ENCODE measurements at places on chromosomes 1 and 21. TPM values are rescaled to one million over a fixed set of nuclear protein-coding genes. Genes with fewer than 3 reads are reported as not detected.

The BNIPL gene
- polyA plus RNA-seq = 1.1 TPM

The LRRC38 gene
- polyA plus RNA-seq = 31.8 TPM

DNA sequence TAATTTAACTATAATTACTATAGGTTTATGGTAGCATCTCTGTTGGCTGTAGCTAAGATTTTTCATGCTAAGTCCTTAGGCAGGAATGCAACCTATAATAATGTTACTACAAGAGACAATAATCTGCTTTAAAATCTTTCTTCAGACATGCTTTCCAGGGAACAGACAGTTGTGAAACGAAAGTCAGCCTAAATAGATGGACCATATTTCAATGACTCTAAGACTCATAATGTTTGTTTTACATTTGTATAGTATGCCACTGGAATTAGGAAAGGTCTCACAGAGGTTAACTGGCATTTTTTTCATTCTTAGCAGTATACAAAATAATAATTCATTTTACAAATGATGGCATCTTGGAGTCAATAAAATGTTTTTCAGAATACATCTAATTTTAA is 8.1 kb downstream of the RERE start:
- DNase-seq = no peak

DNA sequence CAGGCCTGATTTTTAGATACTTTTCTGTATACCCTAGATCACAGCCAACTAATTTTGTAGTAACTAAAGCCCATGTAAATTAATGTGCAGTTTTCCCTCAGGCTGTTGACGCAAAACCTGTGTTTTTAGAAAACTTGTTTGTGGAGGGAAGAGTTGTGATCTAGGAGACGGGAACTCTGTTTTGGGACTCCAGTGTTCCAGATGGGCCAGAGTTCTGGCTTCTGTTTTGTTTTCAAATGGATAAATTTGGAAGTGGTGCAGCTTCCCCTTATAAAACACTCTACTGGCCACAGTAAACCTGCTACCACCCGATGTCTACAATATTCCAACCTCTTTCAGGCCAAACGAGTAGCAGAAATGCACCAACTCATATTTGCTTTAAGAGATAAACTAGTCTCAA is 13.6 kb upstream of the GPR88 start:
- DNase-seq = no peak

- peak; percentile 35 for DNase-seq
These were observed 7.5 kb upstream of the ZNF648 start for GRCh38 chr1:182069028-182069466.

DNA sequence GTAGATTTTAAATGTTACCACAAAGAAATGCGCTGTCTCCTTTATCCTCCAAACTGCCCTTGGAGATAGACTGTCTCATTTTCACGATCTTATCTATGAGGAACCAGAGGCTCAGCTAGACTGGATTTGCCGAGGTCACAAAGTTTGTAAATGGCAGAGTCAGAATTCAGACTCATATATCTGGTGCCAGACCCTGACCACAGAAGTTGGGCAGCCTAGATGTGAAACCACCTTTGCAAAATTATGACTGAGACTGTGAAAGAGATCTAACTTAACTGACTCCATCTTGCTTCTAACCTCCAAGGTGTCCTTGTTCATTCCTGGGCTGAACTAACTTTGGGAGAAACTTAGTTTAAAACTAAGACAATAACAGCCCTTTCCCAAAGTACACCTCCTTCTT is 14.1 kb downstream of the CNR2 start:
- DNase-seq = no peak

DNA sequence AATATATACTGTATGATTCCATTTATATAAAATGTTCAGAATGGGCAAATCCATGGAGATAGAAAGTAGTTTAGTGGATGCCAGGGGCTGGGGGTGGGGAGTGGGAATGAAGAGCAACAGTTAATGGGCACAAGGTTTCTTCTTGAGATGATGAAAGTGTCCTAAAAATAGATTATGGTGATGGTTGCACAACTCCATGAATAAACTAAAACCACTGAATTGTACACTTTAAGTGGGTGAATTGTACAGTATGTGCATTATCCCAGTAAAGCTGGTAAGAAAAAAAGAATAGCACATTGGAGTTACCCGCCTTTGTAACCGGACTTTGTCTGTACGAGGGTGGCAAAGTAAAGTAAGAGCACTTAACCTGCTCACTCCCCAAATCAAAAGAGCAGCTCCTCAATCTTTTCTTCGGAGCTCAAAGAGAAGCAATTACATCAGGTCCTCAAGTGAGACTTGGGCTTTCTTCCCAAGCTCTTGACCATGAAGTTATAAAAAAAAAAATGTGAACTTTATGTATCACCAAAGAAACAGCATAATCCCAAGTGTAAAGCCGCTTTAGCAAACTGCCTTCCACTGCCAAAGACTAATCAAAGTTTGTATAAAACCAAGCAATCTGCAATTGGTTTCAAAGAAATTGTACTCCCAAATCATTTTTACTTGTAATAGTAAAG is 32.1 kb downstream of the ALDH9A1 start:
- no peak for DNase-seq

DNA sequence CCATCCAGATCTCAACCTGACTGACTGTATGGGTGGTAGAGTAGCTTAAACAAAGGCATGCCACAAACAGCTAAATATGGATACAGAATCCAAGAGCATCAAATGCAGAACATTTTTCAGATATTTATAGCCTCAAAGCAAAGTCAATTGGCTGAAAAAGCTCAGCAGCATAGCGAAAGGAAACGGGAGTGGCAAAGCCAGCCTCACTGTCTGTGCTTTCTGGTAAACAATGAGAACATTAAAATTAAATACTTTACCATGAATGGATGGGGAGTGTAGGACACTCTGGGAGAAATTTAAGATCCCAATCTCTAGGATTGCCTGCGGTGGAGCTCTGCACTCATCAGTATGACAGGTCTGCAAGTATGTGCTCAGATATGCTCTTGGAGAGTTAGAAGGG is 4.4 kb downstream of the RASAL2 start:
- DNase-seq = no peak

DNA sequence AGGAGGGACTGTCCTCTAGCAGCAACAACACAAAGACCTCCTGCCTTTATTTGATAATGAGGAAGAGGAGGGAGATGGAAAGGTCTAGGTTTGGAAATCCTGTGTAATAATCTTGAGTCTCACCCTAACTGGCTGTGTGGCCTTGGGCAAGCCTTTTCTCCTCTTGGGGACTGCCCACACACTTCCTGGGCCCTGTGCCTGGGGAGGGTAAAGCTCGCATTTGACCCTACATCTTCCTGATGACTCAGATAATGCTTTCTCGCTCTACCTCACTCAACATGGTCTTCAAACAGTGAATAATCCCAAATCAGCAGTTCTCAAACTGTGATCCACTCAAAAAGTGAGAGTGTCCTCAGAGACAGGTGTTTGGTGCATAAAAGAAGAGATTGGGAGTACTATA is 81.2 kb downstream of the VWA5B1 start:
- DNase-seq = no peak

GRCh38 chr1:9842781-9843575 is 19.2 kb upstream of the CLSTN1 start:
- no peak for DNase-seq
